Activated CD4-positive, alpha-beta T cell treated with anti-CD3 and anti-CD28 coated beads, Interleukin-2, amount 10 ng/mL, durations not matched to agents 7 days and 5 days (primary cell): ENCODE measurements at places on chromosomes 1 and 21. TPM values are rescaled to one million over a fixed set of nuclear protein-coding genes. Genes with fewer than 3 reads are reported as not detected.
A peak's percentile ranks its signal among the peaks of the same experiment; 100 is the strongest.

- DNase-seq = no peak
These were observed 249.2 kb downstream of the SLC45A1 start for GRCh38 chr1:8567146-8567545.

DNA sequence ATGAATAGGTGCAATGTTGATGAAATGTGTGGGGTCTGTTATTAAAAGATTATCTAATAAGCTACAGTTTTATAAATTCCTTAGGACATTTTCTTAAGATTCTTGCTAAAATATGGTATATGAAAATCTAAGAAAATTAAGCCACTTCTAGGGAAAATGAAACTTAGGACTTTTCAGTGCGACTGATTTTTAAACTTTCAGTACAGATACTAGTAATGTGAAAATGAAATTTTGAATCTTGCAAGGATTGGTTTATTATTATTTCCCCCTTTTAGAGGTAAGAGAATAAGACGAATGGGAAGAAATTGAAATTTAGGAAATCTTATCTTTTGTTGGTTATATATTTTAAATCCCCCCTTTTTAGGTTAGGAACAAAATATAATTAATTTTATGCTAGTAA, 16.4 kb downstream of the CAPZA1 start:
- no peak for DNase-seq

GRCh38 chr1:88029899-88030298, 654.2 kb upstream of the PKN2 start:
- DNase-seq = no peak

GRCh38 chr1:34529935-34530859, 224.7 kb upstream of the GJB5 start:
- DNase-seq = no peak

DNA sequence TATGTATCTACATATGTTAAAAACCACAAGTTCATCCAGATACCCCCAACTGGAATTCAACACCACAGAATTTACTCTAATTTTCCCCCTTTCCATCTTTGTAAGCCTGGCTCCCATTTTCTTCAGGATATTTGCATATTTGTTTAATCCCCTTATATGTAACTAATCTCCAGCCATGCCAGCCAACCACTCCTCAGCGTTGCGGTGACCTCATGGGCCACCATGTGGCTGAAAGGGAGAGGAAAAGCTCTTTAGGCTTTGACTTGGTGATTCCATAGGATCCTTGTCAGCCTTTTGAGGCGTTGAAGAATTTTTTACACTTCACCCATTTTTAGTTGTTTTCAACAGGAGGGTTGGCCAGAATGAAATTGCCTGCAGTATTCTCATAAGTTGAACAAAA, 10.0 kb downstream of the CLDN19 start:
- no peak for DNase-seq

- DNase-seq = no peak
These were observed 774 bp downstream of the SLC2A7 start for GRCh38 chr1:9025449-9025848.

- DNase-seq = peak; percentile 57
These were observed 32.1 kb downstream of the EYA3 start for GRCh38 chr1:28056129-28056925.

SEC16B gene
- not detected for total RNA-seq

FNDC5 gene
- total RNA-seq = not detected

KRTAP13-4 gene
- not detected for total RNA-seq

AKT3 gene
- 28.3 TPM for total RNA-seq

ANGPTL7 gene
- total RNA-seq = not detected
